ENCODE measurements at places on chromosomes 12 and 14.

GRCh38 chr14:39395555-39396254, 36.5 kb downstream of the FBXO33 start:
- DNase-seq, result no peak

DNA sequence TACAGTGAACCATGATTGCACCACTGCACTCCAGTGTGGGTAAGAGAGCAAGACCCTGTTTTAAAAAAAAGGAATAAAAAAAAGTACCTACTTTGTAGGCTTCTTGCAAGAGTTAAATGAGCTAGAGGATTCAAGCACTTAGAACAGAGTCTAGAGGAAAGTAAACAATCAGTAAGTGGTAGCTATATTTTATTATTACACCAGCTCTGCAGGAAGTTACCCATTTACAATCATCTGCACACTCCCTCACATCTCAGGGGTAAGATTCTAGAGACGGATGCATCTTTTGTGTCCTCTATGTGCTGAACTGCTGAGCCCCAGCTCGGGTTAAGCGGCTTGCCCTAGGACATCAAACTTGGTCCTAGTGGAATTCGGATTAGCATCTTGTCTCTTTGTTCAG, 67.3 kb downstream of the KCNK10 start:
- DNase-seq, result no peak

- no peak for DNase-seq
Measured at GRCh38 chr12:116398193-116398592, 120.7 kb upstream of the MED13L start.

DNA sequence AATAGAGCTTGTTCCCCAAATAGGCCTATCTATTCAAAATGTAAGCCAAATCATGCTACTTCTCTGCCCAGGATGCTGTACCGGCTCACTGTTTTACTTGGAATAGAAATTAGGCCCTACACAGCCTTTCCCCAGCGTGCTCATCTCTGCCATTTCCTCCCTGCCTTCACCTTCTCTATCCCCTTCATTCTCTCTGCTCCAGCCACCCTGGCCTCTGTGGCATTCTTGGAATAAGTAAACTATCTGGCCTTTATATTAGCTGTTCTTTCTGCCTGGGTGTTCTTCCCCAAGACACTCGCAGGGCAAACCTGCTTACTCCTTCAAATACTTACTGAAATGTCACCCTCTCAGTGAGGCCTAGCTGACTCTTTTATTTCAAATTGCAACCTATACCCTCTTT, 30.9 kb upstream of the DYRK2 start:
- no peak for DNase-seq

GRCh38 chr14:55221186-55221585, 29.8 kb upstream of the DLGAP5 start:
- DNase-seq, result no peak

GRCh38 chr14:93935213-93935612, 8.1 kb downstream of the FAM181A start:
- no peak for DNase-seq

DNA sequence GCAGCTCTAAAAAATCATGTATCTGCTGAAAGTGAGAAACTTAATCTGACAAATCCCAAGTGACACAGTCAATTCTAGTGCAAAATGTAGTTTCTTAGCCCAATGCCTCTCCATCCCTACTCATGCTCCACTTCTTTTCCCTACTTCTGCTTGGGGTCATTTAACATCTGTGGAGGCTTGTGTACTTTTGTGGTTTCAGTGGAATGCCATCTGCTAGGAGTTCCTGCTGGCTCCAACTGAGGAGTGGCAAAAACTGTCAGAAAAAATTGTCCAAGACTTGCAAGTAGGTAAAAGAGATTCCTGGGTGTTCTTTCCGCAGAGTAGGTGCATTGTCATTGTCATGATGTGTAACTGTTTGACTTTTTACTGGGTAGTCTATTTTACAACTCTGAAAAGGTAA, 12.5 kb upstream of the AVPR1A start:
- no peak for DNase-seq

- no peak for DNase-seq
Measured at GRCh38 chr12:27338473-27338872, 5.8 kb downstream of the BMAL2 start.

GRCh38 chr12:67318786-67319185, 49.6 kb downstream of the CAND1 start:
- no peak for DNase-seq

DNA sequence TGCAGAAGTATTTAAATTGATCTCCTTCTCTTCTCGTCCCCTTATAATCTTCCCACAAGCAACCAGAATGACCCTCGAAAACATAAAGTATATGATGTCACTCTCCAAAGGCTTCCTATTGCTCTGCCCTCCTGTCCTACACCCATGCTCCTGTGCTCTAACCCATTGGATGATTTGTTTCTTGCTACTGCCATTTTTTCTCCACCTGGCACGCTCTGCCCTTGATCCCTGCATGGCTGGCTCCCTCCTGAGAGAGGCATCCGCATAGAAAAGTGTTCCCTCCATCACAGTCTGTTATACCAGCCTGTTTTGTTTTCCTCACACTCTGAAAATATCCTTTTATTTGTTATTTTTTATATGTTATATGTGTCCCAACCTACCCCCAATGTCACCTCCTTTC, 19.8 kb downstream of the MYRFL start:
- DNase-seq, result no peak

DNA sequence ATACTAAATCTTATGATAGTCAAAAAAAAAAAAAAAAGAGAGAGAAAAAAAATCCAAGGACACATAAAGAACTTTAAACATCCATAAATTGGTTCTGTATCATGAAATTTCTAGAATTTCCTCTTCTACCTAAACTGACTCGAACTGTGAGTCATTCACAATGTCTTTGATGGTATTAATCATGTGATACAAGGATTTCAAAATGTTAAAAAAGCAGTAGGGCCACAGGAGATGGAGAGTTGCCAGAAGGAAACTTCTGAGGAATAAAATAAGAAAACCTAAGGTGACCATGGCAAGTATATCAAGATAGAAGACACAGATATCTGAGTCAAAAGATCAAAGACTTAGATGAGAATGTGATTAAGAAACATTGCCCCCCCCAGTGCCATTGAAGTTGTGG, 1320.9 kb upstream of the FLRT2 start:
- no peak for DNase-seq

DNA sequence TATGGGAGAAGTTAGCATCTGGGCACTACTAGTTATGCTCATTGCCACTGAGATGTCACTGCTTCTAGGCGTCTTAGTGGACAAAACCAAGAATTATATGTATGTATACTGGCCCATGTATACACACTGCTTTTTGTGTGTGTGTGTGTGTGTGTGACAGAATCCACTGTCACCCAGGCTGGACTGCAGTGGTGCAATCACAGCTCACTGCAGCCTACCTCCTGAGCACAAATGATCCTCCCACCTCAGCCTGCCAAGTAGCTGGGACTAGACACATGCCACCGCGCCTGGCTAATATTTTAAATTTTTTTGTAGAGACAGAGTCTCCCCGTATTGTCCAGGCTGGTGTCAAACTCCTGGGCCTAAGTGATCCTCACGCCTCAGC, 25.2 kb downstream of the LIMA1 start:
- no peak for DNase-seq

- no peak for DNase-seq
Measured at GRCh38 chr12:12976366-12976765, 23.7 kb downstream of the HEBP1 start.

DNA sequence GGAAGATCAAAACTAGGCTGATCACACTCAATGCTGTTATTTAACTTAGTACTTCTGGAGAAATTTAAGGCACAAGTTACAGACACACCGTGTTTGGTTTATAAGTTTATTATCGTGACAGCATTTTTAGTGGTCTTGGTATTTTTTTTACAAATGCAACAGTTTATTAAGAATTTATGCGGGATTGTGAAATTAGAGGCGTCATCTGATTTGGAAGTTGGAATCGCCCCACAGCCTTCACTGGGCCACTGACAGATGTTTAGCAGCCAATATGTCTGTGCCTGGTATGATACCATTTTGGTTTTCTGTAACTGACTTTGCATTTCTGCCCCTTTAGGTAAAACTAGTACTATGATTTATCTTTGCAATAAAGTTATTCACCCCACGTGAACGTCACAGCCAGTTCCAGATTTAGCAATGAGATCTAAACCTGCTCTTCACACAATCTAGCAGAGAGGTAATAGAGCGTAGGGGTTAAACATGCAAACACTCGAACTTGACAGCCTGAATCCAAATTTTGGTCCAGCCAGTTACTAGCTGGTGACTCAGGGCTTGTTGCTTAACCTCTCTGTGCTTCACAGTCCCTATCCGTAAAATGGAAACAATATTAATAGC, 73.2 kb upstream of the SSTR1 start:
- DNase-seq, result no peak

- DNase-seq, result no peak
Measured at GRCh38 chr14:100698666-100699448, 27.8 kb upstream of the DLK1 start.

GRCh38 chr14:36553656-36554260, 28.7 kb downstream of the NKX2-8 start:
- no peak for DNase-seq

DNA sequence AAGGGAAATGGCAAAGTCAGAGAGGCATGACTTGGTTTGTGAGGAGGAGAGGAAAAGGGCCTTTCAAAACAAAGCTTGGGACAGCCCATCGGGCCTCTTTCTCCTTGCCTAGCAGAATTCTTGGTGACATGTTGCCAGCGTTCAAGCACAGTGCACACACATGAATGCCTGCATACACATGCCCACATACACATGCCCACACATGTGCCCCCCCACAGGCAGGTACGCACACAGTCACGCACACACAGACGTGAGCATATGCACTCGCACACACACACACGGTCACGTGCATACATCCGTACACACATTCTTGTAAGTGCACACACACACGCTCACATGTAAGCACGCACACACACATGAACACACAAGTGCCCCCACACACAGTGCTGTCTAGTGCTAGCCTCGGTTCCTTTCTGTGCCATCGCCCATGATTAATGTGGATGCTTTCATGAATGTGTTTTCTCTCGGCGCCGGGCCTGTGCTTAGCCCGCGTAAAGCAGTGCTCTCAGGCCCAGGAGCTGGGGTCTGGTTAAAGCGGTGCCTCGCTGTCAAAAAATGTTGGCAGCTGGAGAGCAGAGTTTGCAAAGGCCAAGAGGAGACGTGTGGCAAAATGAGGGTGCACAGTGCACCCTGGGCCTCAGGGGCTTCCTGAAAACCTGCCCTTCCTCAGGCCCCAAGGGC, 328.8 kb upstream of the DIO3 start:
- no peak for DNase-seq

DNA sequence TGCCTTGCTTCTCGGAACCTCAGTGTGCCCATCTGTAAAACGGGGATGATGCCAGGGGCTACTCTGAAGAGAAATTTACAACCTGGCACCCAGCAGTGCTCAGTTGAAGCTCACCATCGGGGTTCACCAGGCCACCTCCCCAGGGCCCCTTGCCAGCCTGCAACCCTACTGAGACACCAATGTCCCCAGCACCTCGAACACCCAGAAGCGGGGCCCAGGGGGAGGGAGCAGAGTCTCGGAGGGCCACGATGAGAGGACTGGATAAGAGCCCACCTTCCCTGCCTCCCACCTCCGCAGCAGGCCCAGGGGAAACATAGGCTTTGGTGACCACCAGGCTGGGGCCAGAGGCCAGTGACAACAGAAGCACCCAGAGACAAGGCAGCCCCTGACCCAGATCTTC, 22.4 kb downstream of the NCOR2 start:
- no peak for DNase-seq

DNA sequence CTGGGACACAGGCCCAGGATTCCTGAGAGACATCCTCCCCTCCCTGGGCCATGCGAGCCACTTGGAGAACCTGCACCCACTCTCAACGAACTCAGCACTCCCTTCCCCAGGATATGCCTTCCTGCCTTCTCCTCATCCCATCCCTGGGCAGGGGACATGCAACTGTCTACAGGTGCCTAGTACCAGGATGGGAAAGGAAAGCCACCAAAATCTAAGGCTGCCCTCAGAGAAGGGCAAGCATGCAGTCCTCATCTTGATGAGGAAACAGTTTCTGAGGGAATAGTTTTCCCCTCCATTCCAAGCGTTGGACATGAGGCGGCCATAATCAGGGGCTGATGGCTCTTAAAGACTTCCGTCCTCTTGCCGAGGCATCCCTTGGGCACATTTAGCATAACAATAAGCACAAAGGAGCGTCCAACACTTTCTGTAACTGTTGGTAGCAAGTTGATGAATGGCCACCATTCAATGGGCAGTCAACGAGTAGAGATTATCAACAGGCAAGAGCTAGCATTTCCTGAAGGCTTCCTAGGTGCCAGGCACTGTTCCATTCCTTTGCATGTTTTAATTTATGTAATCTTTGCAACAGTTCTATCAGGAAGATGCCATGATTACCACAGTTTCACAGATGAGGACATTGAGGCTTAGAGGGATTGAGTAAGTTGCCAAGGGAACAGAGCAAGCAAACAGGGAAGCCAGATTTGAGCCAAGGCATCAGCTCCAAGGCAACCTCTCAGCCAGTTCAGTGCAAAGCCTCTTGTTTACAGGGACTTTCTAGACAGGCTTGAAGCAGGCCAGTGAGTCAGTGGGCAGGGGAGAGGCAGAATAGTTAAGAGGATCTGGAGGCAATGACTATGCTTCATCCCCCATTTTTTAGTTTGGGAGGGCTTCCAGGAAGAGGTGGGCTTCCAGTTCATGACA, 105.1 kb downstream of the SINHCAF start:
- DNase-seq, result no peak

DNA sequence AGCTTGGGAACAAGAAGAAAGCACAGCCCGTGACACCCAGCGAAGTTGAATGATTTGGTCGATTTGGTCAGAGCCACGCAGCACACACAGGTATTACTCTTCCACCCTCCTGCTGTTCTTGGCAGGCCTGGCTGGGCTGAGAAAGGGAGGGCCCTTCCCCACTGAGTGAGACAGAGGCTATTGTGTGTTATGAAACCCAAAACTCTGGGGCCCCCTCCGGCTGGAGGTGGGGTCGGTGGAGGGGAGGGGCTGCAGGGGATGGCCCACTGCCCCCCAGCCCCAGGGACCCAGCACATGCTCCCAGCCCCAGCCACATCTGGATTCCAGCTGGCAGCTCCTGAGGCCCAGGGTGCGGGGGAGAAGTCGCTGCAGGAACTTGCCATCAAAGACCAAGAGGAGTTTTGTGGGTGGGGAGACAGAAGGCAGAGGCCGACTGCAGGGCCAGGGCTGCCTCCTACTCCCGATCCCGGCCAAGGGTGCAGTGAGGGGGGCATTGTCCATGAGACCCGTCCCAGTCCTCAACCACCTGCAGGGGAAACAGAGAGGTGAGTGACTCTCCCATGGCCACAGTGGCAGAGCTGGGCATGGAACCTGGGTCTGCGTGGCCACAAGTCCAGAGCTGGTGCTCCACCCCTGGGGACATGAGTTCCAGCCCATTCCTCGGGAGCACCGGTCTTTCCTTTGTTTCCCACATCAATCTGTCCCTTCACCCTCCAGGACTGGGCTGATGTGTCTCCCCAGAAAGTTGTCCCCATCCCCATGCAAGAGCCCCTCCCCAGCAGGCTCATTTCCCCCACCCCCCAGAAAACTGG, 8.7 kb downstream of the TMEM119 start:
- no peak for DNase-seq

GRCh38 chr14:90731487-90731886, 84.7 kb downstream of the TTC7B start:
- DNase-seq, result no peak

- DNase-seq, result no peak
Measured at GRCh38 chr14:75979648-75980565, 1.9 kb downstream of the TGFB3 start.

Measured in iPS DF 19.7 (cell line).